ENCODE measurements at places on chromosomes 6 and 20.

DNA sequence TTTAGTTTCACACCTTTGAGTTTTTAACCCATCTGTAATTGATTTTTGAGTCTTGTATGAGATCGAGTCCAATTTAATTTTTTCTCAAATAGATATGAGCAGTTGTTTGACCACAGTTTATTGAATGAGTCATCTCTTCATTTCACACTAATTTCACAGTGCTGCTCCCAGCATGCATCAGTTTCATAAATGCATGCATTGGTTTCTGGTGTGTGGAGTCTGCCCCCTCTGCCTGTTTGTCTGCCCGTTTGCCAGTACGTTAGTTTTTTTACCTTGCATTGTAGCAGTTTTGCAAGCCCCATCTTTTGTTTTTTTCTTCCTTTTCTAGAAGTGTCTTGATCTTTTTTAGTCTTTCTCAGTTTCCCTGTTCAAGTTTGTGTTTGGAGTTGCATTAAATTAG lies 11.9 kb downstream of the SLX4IP start:
- DNase-seq: peak; percentile 86

- DNase-seq: no peak
Observed at GRCh38 chr6:33622456-33623431, 1.6 kb downstream of the ITPR3 start.

DNA sequence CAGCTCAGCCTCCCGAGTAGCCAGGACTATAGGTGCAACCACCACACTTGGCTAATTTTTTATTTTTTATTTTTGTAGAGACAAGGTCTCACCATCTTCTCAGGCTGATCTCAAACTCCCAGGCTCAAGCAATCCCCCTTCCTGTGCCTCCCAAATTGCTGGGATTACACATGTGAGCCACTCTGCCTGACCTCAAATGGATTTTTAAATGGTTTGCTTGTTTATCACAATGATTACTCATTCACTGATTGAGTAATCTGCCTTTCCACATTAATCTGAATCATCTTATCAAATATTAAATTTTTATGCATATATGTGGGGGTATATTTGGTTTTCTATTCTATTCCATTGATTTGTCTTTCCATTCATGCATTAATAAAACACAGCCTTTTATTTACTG lies 9.4 kb upstream of the KHDC1L start:
- DNase-seq: peak; percentile 4

- DNase-seq: no peak
Observed at GRCh38 chr6:106757267-106757666, 127.9 kb downstream of the QRSL1 start.

DNA sequence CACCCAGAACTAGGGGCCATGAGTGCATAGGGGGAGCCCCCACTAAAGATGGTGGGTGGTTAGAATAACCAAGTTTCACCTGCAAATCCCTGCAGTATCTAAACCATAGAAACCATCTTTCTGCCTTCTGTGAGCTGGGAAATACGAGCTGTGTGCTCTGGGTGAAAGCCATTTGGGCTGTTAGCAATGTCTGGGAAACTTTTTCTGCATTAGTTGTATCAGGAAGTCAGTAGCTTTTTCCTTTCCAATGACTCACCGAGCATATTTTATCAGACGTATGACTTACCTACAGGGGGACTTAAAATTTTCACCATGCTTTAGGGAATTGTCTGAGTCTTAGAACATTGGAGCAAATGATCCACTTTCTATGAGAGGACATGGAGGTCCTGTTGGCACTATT lies 584.0 kb downstream of the QKI start:
- DNase-seq: no peak

DNA sequence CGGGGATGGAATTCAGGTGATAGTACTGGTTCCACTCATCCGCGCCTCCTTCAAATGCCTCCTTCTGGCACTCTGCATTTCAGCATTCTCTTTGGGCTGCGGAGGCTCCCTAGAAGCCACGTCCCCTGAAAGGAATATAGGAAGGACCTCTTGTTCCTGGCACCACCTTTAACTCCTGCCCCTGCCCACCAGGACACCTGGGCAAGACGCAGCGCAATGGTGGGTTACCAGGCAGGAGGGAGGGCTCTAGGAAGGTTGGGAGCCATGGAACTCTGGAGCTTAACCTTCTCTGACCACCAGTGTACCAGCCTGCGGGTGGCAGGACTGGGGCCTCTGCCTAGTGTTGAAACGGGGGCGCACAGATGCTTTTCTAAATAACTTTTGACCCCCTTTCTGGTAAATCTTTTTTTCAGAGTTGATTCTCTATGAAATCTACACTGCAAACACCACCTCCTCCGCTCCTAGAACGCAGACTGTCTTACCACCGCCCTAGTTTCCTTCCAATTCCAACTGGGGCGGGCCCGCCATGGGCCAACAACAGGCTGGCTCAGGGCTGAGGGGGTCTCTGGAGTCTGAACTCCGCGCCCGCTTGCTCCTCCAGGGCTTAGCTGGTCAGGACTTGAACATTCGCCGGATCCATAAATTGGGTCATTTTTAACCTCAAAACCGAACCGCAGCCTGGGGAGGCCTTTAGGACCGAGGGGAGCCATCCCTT lies 871 bp upstream of the SYNDIG1 start:
- no peak for DNase-seq

- no peak for DNase-seq
Observed at GRCh38 chr6:136192902-136193301, 57.2 kb downstream of the MTFR2 start.

DNA sequence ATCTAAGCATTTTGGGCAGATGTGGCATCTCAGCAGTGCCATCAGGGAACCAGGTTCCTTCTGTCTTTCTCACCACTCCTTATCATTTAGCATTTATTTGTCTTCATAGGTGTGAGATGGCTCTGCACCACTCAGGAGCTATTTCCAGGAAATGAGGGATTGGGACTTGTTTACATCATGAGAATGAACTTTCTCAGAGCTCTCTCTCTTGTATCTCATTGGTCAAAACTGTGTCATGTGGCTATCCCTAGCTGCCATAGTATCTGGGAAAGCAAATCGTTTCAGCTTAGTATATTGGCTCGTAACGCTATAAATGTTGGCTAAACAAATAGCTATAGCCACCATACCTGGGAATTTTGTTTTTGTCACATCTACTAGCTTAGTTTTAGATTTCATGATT lies 23.8 kb downstream of the PLCB4 start:
- DNase-seq: no peak

DNA sequence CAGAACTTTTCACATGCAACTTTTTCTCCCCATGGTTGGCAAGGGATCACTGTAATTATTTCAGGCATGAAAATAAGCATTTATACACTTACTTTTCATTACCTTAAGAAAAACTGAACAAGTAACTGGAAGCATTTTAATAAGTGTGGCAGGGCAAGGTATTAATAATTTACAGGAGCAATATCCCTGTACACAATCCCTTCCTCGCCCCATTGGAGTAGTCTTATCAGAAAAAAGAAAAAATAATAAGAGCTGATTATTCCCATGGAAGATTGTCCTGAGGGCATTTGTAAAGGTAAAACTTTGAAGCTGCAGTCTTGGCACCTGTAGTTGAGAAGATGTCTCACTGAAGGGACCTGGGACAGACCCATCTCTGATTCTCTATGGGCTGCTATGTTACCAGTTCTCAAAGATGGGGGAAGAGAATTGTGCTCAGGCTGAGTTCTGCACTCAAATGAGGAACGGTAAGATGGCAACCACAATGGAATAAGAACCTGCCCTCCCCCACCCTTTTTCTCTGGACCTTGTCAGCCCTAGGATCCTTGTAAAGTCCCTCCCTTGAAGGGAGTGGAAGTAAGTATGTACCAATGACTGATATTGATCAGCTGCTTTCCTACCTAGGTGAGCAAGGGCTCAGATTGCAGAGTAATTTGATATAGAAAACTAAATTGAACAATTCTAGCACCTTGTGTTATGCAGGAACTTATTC lies 70.0 kb upstream of the AHI1 start:
- DNase-seq: no peak

GRCh38 chr6:159713984-159714383 lies 13.3 kb upstream of the WTAP start:
- DNase-seq: no peak

DNA sequence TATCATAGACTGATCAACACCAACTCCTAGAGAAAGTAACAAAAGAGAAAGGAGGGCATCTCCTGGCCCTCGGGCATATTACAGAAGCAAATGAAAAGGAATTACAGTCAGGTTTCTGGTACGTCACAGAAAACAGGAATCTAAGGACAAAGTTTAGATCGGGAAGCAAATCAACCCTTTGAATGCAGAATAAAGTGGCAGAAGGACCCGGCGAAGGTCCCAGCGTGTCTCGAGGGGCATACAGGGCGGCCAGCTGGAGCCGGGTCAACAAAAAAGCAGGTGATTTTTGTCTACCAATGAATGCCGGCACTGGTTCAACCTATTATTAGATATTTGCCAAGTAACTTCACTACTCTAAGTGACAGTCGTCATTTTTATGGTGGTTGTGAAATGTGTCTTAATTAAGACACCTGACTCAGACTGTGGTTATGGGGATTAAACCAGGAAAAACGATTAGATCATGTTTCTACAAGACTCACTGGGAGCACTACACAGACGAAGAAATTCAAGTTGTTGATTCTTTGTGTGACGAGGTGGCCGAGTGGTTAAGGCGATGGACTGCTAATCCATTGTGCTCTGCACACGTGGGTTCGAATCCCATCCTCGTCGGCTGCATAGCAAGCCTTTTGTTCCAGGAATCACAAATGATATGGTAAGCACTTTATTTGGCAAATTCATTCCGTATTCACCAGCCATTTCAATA lies 12.4 kb upstream of the ZSCAN9 start:
- peak; percentile 73 for DNase-seq

GRCh38 chr20:8764344-8764962 lies 304.4 kb upstream of the PLCB4 start:
- DNase-seq: no peak

DNA sequence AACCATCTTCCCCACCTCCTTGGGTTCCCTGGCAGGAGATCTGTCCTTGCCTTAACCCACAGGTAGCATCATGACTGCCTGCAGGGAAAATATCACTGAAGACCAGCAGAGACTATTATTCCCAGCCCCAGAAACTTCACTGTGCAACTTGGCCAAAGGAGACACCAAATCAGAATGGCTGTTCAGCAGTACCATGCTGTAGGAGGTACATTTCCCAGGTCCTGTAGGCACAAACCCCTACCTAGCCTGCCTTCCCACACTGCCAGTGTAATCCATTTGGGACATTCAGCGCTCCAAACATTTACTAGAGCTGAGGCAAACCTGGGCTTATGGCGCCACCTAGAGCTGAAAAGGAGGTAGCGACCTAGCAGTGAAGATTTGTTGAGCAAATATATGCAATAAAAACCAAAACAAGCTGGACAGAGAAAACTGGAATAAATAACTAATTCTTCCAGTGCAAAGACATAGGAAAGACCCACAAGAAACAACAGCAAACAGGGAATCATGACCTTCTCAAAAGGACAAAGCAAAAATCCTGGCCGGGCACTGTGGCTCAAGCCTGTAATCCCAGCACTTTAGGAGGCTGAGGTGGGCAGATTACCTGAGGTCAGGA lies 60.3 kb downstream of the VTA1 start:
- no peak for DNase-seq

- DNase-seq: no peak
Observed at GRCh38 chr6:76435174-76435573, 362.7 kb upstream of the IMPG1 start.

DNA sequence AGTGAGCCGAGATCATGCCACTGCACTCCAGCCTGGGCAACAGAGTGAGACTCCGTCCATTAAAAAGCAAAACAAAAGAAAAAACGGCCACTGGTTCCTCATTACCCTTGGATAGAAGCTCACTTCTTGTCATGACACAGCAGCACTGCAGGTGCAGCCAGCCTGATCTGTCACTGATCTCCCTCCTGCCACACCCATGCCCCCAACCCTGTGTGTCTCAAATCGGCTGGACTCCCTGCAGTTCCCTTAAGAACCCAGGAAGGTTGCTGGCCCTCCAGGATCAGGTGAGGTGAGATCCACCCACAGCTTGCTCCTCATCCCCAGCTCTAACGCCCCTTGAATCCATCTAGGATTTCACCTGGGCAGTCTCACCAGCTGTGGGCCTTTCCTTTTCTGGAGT lies 26.3 kb upstream of the NNAT start:
- no peak for DNase-seq

- no peak for DNase-seq
Observed at GRCh38 chr6:156839591-156840001, 62.4 kb downstream of the ARID1B start.

DNA sequence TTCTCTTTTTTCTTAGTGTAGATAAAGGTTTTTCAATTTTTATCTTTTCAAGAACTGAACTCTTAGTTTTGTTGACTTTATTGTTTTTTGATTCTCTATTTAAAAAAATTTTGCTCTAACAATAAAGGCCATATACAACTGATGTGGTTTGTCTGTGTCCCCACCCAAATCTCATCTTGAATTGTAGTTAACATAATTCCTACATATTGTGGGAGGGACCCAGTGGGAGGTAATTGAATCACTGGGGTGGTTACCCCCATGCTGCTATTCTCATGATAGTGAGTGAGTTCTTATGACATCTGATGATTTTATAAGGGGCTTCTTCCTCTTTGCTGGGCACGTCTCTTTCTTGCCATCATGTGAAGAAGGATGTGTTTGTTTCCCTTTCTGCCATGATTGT lies 199.8 kb downstream of the DHX35 start:
- no peak for DNase-seq

DNA sequence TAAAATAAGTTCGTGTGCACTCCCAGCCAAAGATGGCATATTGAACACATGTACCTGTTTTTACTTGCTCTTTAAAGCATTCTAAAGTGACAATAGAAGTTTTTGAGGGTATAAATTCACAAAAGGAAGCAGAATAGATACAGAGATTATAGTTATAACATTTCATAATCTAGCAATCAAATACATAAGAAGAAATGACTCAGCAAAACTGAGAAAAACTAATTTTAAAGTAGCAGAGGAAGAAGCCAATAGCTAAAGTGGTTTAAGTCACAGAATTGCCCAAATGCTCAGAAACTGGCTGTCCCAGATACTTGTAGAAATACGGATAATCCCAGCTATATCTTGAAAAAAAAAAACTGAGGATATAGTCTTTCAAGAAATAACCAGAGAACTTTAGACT lies 49.2 kb upstream of the TBC1D32 start:
- no peak for DNase-seq

- no peak for DNase-seq
Observed at GRCh38 chr20:40489886-40490285, 199.2 kb downstream of the MAFB start.

DNA sequence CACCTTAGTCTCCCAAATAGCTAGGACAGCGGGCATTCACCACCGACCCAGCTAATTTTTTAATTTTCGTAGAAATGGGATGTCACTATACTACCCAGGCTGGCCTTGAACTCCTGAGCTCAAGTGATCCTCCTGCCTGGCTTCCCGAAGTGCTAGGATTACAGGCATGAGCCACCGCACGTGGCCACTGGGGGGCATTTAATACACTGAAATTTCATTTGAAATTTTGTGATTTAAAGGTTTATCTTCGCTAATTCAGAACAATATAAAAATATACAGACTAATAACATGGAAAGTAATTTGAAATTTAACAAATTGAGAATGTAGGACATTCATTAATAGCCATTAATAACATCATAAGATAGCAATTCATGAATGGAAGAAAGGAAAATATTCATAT lies 20.5 kb upstream of the TBC1D32 start:
- DNase-seq: no peak
